ENCODE measurements at places on chromosomes 13 and 19.

GRCh38 chr19:46546194-46546896, 50.7 kb upstream of the PNMA8B start:
- no peak for DNase-seq
- peak overlapping the region; percentile 8 for H3K4me3 ChIP-seq
- no peaks in the 10 kb centered on the region for H3K36me3 ChIP-seq
- H3K27ac ChIP-seq = no peak overlapping the region

- no peak overlapping the region for H3K27ac ChIP-seq
- DNase-seq = no peak
- H3K36me3 ChIP-seq = no peaks in the 10 kb centered on the region
- H3K27me3 ChIP-seq = no peaks in the 10 kb centered on the region
These were observed 13.7 kb downstream of the GAS6 start for GRCh38 chr13:113849981-113850721.

GRCh38 chr19:30084390-30084819, 142.4 kb downstream of the URI1 start:
- no peaks in the 10 kb centered on the region for H3K4me1 ChIP-seq
- H3K36me3 ChIP-seq = no peaks in the 10 kb centered on the region
- no peak overlapping the region for H3K27ac ChIP-seq
- DNase-seq = no peak
- H3K27me3 ChIP-seq = no peaks in the 10 kb centered on the region

- H3K4me3 ChIP-seq = no peak overlapping the region
- H3K27me3 ChIP-seq = no peaks in the 10 kb centered on the region
- H3K27ac ChIP-seq = no peak overlapping the region
- no peak for DNase-seq
- H3K36me3 ChIP-seq = peaks cover 16% of the 10 kb centered on the region
These were observed 31.9 kb downstream of the GPALPP1 start for GRCh38 chr13:45021250-45021649.

DNA sequence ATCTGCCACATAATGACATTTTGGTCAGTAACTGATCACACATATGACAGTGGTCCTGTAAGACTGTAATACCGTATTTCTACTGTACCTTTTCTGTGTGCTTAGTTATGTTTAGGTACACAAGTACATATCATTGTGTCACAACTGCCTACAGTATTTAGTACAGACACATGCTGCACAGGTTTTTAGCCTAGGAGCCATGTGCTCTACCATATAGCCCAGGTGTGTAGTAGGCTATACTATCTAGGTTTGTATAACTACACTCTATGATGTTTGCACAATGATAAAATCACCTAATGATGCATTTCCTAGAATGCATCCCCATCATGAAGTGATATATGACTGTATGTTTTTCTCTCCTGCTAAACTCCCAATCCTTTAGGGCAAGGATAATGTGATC, 61.2 kb upstream of the MIR17HG start:
- H3K36me3 ChIP-seq = no peaks in the 10 kb centered on the region
- H3K4me3 ChIP-seq = no peak overlapping the region
- no peak for DNase-seq
- no peaks in the 10 kb centered on the region for H3K27me3 ChIP-seq

- DNase-seq = no peak
- H3K4me3 ChIP-seq = no peak overlapping the region
- H3K4me1 ChIP-seq = no peaks in the 10 kb centered on the region
- no peaks in the 10 kb centered on the region for H3K27me3 ChIP-seq
These were observed 55.6 kb downstream of the DOCK9 start for GRCh38 chr13:98922306-98922705.

GRCh38 chr19:49057636-49058234, at the start of gene CGB7:
CGB7 (minus strand) TSS chr19:49057749; CDS start chr19:49055375, 2,374 bp downstream.
- no peaks in the 10 kb centered on the region for H3K36me3 ChIP-seq
- H3K4me3 ChIP-seq = peak within 1 kb of the TSS; percentile 38
- peaks cover 19% of the 10 kb centered on the region for H3K4me1 ChIP-seq
- no peaks in the 10 kb centered on the region for H3K27me3 ChIP-seq
- no peak within 1 kb of the TSS for H3K27ac ChIP-seq
- peak; percentile 70 for DNase-seq

DNA sequence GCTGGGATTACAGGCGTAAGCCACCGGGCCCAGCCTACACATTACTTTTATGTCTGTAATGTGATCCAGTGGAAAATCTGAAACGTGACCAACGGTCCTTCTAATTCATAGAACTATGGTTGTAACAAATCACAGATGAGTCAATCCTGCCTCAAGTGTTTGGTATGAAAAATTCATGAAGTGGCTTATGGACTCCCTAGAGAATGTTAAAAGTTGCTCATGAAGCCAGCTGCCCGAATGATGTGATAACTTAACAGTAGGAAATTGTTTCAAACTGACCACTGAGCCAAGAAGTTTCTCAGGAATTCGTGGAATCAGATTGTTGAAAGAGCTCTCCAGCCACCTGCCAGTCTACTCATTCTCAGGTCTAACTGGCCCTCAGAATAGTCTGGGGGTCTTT, 59.4 kb upstream of the FARP1 start:
- H3K27me3 ChIP-seq = no peaks in the 10 kb centered on the region
- no peaks in the 10 kb centered on the region for H3K4me1 ChIP-seq
- no peak overlapping the region for H3K27ac ChIP-seq
- H3K36me3 ChIP-seq = no peaks in the 10 kb centered on the region
- no peak overlapping the region for H3K4me3 ChIP-seq
- DNase-seq = no peak

DNA sequence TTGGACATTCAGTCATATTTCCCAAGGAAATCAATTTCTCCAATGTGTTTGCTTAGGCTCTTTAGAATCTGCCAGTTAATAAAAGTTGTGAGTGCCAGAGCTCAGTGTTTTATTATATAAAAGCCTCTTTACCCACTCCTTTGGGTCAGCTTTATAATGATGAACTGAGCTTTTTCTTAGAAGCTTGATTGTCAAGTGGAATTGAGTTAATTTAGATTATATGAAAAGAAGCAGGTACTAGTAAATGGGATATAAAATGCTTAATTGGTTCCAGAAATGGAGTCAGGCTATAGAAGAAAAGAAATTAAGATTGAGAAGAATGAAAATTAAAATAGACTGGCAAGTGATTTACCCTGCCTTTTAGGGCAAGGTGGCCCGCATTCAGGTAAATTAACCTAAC, 363.2 kb downstream of the SLITRK6 start:
- H3K27ac ChIP-seq = no peak overlapping the region
- no peak overlapping the region for H3K4me3 ChIP-seq
- H3K36me3 ChIP-seq = no peaks in the 10 kb centered on the region
- H3K27me3 ChIP-seq = no peaks in the 10 kb centered on the region
- H3K4me1 ChIP-seq = no peaks in the 10 kb centered on the region

DNA sequence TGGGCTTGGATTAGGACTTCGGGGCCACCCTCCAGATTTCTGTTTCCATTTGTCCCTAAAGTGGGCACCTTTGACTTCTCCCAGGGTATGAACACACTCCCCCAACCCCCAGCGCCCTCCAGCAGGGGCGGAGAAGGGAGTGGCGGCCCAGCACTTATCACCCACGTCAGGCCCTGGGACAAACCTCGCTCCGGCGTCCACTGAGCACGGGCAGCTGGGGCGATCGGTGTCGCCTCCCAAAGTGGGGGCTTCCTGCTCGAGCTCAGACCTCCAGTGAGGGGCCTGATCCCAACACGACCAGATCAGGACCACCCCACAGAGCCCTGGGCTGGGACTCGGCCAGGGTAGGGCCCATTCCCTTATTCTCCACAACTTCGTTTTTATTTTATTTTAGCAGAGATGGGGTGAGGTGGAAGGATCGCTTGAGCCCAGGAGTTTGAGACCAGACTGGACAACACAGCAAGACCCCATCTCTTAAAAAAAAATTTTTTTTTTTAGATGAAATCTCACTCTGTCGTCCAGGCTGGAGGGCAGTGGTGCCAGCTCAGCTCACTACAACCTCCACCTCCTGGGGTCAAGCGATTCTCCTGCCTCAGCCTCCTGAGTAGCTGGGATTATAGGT, 3.7 kb upstream of the TCF3 start:
- peaks cover 6% of the 10 kb centered on the region for H3K4me1 ChIP-seq
- no peak for DNase-seq
- H3K27me3 ChIP-seq = no peaks in the 10 kb centered on the region
- no peak overlapping the region for H3K27ac ChIP-seq
- H3K4me3 ChIP-seq = no peak overlapping the region

DNA sequence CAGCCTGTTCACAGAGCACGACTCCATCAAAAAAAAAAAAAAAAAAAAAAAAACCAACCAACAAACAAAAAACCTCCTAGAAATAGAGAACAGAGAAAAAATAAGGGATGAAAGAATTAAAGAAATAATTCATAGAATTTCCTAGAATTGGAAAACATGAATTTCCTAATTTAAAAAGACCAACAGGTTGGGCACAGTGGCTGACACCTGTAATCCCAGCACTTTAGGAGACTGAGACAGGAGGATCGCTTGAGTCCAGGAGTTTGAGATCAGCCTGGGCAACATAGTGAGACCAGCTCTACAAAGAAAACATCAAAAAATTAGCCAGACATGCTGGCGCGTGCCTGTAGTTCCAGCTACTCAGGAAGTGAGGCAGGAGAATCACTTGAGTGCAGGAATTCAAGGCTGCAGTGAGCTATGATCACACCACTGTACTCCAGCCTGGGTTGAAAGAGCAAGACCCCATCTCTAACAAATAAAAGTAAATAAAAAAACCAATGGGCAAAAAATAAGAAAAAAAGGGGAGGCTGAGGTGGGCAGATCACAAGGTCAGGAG, 6.5 kb downstream of the SPART start:
- no peaks in the 10 kb centered on the region for H3K36me3 ChIP-seq
- no peak overlapping the region for H3K4me3 ChIP-seq
- no peak for DNase-seq

DNA sequence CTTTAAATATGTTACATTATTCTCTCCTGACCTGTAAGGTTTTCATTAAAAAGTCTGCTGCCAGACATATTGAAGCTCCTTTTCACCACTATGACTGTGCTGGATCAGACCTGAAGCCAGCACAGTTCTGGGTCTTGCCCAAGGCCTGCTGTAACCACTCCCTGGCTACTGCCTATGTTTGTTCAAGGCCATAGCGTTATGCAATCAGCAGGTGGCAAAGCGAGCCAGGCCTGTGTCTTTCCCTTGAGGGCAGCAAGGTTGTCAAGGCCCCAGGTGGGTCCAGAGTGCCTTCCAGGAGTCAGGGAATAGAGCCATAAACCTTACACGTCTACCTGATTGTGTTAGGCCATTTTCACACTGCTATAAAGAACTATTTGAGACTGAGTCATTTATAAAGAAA, 496.8 kb upstream of the PCDH9 start:
- no peaks in the 10 kb centered on the region for H3K27me3 ChIP-seq
- H3K27ac ChIP-seq = no peak overlapping the region
- DNase-seq = no peak
- no peaks in the 10 kb centered on the region for H3K36me3 ChIP-seq
- H3K4me3 ChIP-seq = no peak overlapping the region

DNA sequence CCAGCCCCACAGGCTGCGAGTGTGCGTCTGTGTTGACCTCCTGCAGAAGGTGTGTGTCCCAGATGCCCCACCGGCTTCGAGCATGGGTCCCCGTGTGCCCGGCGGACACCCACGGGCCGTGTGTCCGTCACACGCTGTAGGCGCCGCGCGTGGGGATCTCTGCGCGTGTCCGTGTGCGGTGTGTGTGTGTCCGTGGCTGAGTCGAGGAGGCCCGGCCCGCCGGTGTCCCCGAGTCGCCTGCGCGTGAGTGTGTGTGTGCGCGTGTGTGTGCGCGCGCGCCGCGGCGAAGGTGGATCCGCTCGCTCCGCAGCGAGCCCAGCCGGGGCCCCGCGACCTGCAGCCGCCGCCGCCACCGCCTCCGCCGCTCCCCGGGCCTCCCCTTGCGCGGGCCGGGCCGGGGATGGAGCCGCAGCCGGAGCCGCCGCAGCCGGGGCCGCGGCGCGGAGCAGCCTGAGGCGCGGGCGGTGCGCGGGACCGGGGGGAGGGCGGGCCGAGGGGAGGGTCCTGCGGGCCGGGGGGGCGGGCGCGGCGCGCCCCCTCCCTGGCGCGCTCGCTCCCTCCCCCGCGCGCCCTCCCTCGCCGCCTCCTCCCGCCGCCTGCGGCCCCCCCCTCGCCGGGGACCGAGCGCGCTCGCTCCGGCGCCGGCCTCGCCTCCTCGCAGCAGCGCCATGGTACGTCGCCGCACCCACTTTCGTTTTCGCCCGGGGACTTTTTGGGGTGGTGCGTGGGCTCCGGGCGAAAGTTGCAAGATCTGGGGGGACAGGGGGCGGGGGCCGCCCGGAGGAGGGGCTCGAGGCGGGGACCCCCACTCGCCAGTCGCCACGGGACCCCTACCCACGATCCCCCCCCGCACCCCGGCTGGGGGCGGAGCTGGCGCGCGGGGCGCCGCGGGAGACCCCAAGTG, 7.1 kb upstream of the NFIC start:
- H3K36me3 ChIP-seq = no peaks in the 10 kb centered on the region
- H3K4me1 ChIP-seq = peaks cover 21% of the 10 kb centered on the region
- H3K27ac ChIP-seq = peak overlapping the region; percentile 100
- peak; percentile 57 for DNase-seq
- H3K27me3 ChIP-seq = no peaks in the 10 kb centered on the region
- peak overlapping the region; percentile 99 for H3K4me3 ChIP-seq
